ENCODE measurements at places on chromosomes 5 and 9.

- DNase-seq: no peak
Observed at GRCh38 chr5:31573494-31574142, 41.5 kb downstream of the C5orf22 start.

DNA sequence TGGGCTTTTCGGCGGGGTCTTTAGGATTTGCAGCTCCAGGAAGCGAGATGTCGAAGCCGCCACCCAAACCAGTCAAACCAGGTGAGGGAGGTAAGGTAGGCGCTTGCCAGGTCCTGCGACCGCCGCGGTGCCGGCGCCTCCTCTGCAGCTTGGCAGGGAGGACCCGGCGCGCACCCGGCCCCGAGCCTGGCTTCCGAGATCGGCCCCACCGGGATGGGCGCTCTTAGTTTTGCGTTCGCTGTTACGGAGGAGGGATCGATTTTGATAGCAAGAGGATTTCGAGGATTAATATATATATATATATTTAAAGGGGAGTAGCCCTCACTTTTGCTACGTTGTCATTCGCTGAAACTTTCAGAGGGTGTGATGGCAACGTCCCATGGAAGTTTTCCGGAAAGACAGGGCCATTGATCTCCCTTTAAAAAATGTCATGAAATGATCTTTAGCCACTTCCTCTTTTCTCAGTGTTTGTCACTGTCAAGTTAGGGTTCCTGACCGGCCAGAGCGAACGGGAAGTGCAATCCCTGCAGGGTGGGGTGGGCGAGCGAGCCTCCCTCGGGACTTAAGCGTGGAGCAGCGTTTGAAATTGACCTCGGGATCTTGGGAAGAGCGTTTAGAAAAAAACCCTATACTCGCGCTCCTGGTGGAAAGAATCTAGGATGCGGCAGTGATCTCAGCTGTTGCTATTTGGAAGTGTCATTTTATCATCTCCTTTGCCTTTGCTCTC, 495 bp downstream of the OSTF1 start:
- peak; percentile 61 for DNase-seq

DNA sequence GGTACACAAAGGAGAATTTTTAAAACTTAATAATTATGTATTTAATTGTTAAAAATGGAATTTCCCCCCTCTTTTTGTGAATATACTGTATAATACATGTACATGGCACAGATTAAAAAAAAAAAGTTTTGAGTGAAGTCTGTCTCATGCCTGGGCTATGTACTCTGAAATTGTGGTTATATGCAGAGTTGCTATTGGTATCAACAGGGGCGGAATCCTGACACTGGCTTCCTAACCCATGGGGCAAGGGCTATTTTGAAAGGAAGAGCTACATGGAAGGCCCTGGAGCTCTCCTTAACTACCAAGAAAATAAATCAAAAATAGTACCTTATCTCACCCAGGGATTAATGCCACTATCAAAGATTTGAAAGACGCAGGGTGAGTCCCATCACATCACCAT, 865 bp upstream of the FAM193B start:
- no peak for DNase-seq

- no peak for DNase-seq
Observed at GRCh38 chr9:81559709-81560108, 129.6 kb downstream of the TLE1 start.

GRCh38 chr5:146894753-146895521, 16.4 kb upstream of the PPP2R2B start:
- DNase-seq: no peak

DNA sequence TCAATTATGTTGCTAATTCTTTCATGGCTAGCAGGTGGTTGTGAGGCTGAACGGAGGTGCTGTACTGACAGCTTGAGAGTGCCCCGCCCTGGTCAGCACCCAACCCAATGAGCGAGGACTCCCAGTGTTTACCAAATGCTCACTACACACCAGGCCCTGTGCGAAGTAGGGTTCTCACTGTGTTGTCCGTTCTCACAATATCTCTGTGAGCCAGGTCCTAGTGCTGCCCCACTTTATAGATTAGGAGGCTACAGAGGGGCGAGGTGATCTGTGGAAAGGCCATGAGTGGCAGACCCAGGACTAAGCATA, 28.2 kb downstream of the COL15A1 start:
- DNase-seq: no peak

Data from NCI-H774 (cell line).